Muscle of leg (tissue), 16 donors: ENCODE measurements at places on chromosomes 3 and 15. TPM values are rescaled to one million over a fixed set of nuclear protein-coding genes. Genes with fewer than 3 reads are reported as not detected.

GRCh38 chr3:112644453-112644852, 3.5 kb upstream of the CCDC80 start:
- H3K27ac ChIP-seq: no peak overlapping the region
- H3K4me1 ChIP-seq: peaks cover 25% of the 10 kb centered on the region
- H3K36me3 ChIP-seq: no peaks in the 10 kb centered on the region
- no peaks in the 10 kb centered on the region for H3K27me3 ChIP-seq

DNA sequence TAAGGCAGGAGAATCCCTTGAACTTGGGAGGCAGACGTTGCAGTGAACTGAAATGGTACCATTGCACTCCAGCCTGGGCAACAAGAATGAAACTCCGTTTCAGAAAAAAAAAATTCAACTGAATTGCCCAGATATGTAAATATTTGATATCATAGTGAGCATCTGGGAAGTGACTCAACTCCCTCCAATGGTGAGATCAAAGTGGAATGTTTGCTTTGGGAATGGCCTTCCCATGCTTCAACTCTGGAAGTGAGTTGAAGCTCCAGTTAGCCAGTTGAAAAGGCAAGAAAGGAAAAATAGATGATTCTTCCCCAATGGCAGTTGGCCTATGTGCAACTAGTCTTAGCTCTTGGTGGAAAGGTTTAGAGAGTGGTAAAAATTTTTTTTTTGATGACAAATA, 131.6 kb upstream of the CMC1 start:
- no peaks in the 10 kb centered on the region for H3K27me3 ChIP-seq
- H3K36me3 ChIP-seq: no peaks in the 10 kb centered on the region
- DNase-seq: no peak
- no peaks in the 10 kb centered on the region for H3K4me1 ChIP-seq
- H3K27ac ChIP-seq: no peak overlapping the region
- no peak overlapping the region for H3K4me3 ChIP-seq

GRCh38 chr15:78828920-78829319, 17.7 kb upstream of the ADAMTS7 start:
- no peaks in the 10 kb centered on the region for H3K36me3 ChIP-seq
- H3K4me3 ChIP-seq: no peak overlapping the region
- peaks cover 7% of the 10 kb centered on the region for H3K4me1 ChIP-seq
- DNase-seq: no peak
- H3K27me3 ChIP-seq: peaks cover 11% of the 10 kb centered on the region
- no peak overlapping the region for H3K27ac ChIP-seq

The ITIH1 gene
- 0.22 TPM for total RNA-seq

- DNase-seq: no peak
- no peak overlapping the region for H3K27ac ChIP-seq
- H3K27me3 ChIP-seq: peaks cover 77% of the 10 kb centered on the region
Measured at GRCh38 chr15:45116482-45117307, 2.6 kb downstream of the DUOXA2 start.

- H3K4me3 ChIP-seq: no peak overlapping the region
- no peaks in the 10 kb centered on the region for H3K4me1 ChIP-seq
- DNase-seq: no peak
Measured at GRCh38 chr15:64530918-64531317, 70.5 kb downstream of the ZNF609 start.

DNA sequence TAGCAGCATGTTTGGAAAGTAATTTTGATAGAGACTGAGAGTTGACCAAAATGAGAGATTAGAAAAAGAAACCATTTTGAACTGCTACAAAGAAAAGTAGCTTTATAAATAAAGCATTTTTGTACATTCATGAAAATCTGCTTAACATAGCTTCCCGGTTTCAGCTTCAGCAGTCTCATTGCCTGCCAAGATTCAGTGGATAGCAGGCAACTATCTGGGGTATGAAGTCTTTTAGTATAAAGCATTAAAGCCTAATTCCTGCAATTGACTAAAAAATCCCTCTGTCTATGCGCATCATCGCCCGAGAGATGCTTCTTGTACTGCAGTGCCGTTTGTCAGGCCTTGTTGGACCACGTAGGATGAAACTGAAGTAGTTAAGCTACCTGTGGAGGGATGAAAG, 588.4 kb downstream of the NAALADL2 start:
- peak overlapping the region; percentile 43 for H3K27ac ChIP-seq
- DNase-seq: peak; percentile 78
- H3K4me1 ChIP-seq: no peaks in the 10 kb centered on the region
- no peaks in the 10 kb centered on the region for H3K36me3 ChIP-seq
- no peaks in the 10 kb centered on the region for H3K27me3 ChIP-seq
- H3K4me3 ChIP-seq: no peak overlapping the region

The CDAN1 gene
- total RNA-seq: 16.7 TPM

The KCTD6 gene
- 10.3 TPM for total RNA-seq

GRCh38 chr15:40787344-40787841, 17.6 kb downstream of the C15orf62 start:
- H3K4me3 ChIP-seq: no peak overlapping the region
- no peaks in the 10 kb centered on the region for H3K27me3 ChIP-seq
- no peak overlapping the region for H3K27ac ChIP-seq
- peaks cover 12% of the 10 kb centered on the region for H3K36me3 ChIP-seq

DNA sequence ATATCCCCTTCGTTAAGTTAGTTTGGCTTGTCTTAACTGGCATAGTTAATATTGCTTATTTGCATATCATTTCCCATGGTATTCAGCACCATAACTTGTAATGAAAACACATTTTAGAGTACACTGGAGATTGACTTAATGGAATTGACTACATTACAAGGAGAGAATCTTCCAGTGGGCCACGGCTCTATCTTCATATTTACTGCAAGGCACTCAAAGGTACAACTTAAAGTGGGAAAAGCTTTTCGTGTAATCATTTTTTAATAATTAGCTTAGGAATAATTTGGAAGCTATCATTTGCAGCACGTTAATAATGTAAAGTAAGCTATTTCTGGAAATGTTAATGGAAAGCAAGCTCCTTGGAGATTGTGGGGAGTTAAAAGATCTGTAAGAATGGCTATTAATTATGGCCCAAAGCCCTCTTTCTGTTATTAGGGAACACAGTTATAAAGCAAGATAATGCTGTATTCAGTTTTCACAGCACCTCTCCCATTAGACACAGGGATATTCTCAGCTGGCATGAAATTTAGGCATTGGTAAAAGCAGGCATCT, 551.5 kb upstream of the RGMA start:
- H3K36me3 ChIP-seq: no peaks in the 10 kb centered on the region
- peaks cover 9% of the 10 kb centered on the region for H3K4me1 ChIP-seq
- no peaks in the 10 kb centered on the region for H3K27me3 ChIP-seq
- H3K27ac ChIP-seq: no peak overlapping the region
- H3K4me3 ChIP-seq: no peak overlapping the region

GRCh38 chr3:62672270-62672987, 202.8 kb downstream of the CADPS start:
- no peaks in the 10 kb centered on the region for H3K36me3 ChIP-seq
- H3K27ac ChIP-seq: no peak overlapping the region
- no peaks in the 10 kb centered on the region for H3K4me1 ChIP-seq
- DNase-seq: no peak

DNA sequence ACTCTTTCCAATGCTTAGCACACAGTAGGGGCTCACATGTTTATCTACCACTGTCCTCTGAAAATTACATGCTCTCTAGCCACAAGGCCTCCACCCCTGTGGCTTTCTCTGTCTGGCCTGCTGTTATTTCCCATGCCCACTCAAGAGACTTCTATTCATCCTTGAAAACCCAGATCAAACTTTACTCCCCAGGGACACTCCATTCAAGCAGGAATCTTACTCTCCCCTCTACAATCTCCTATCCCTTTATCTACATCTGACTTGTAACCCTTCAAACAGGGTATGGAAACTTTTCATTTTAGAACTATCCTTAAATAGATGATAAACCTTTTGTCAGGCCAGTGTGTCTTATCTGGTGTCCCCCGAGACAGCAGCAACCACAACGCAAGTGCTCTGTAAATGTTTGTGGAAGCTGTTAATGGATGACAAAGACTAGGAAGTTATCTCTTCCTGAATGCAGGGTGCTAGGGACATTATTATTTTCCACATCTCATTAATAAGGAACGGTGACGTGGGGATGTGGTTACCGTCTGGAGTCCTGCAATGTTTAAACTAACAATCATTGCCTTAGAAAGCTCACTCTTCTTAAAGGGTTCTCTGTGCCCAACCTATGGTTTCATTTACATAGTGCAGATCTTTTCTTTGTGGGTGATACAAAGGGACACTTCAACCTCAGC, 322.3 kb downstream of the ARRDC4 start:
- DNase-seq: no peak
- H3K27ac ChIP-seq: no peak overlapping the region
- no peaks in the 10 kb centered on the region for H3K36me3 ChIP-seq
- H3K4me1 ChIP-seq: no peaks in the 10 kb centered on the region

- no peak overlapping the region for H3K27ac ChIP-seq
- H3K4me3 ChIP-seq: no peak overlapping the region
- H3K36me3 ChIP-seq: no peaks in the 10 kb centered on the region
- no peaks in the 10 kb centered on the region for H3K4me1 ChIP-seq
- DNase-seq: peak; percentile 57
Measured at GRCh38 chr3:115494826-115495225, 128.5 kb upstream of the GAP43 start.

DNA sequence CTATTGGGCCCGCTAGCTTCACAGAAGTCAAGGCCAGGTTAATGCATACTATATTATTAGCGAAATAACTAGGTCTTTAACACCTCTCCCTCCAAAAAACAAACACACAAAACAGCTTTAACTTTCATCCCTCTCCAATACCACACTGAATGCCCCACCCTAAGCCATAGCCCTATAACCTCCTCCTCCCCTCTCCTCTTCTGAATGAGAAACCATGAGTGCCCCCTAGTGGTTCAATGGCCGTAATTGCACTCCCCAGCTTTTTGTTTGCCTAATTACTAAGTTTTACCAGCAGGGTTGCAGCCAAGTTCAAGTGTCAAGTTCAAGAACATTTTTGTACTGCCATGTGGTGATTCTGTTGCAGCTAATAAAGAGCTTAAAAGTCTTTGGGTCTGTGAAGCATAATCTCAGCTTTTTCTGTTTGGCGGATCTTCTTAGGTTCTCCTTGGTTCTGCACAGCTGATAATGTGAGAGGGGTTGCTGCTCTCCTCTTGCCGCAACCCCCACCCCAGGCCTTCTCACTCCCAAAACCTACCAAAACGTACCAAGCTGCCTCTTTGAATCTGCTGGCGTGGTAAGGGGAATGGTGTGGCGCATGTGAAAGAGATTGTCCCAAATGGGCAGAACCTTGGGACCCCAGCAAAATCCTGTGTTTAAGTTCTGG, 57.9 kb downstream of the RPL22L1 start:
- no peak overlapping the region for H3K4me3 ChIP-seq
- peak; percentile 64 for DNase-seq
- no peaks in the 10 kb centered on the region for H3K36me3 ChIP-seq
- H3K27ac ChIP-seq: no peak overlapping the region
- H3K27me3 ChIP-seq: peaks cover 2% of the 10 kb centered on the region

The FMN1 gene
- total RNA-seq: 1.6 TPM

The CILP gene
- 32.5 TPM for total RNA-seq

DNA sequence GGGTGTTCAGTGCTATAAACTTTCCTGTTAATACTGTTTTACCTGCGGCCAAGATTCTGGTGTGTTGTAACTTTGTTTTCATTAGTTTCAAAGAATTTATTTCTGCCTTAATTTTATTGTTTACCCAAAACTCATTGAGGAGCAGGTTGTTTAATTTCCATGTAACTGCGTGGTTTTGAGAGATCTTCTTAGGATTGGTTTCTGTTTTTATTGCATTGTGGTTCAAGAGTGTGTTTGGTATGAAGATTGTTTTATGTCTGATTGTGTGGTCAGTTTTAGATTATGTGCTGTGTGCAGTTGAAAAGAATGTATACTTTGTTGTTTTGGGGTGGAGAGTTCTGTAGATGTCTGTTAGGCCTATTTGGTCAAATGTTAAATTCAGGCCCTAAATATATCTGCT, 133.5 kb upstream of the GALNT15 start:
- DNase-seq: no peak
- H3K36me3 ChIP-seq: no peaks in the 10 kb centered on the region
- no peaks in the 10 kb centered on the region for H3K27me3 ChIP-seq
- H3K4me1 ChIP-seq: no peaks in the 10 kb centered on the region
- no peak overlapping the region for H3K4me3 ChIP-seq

DNA sequence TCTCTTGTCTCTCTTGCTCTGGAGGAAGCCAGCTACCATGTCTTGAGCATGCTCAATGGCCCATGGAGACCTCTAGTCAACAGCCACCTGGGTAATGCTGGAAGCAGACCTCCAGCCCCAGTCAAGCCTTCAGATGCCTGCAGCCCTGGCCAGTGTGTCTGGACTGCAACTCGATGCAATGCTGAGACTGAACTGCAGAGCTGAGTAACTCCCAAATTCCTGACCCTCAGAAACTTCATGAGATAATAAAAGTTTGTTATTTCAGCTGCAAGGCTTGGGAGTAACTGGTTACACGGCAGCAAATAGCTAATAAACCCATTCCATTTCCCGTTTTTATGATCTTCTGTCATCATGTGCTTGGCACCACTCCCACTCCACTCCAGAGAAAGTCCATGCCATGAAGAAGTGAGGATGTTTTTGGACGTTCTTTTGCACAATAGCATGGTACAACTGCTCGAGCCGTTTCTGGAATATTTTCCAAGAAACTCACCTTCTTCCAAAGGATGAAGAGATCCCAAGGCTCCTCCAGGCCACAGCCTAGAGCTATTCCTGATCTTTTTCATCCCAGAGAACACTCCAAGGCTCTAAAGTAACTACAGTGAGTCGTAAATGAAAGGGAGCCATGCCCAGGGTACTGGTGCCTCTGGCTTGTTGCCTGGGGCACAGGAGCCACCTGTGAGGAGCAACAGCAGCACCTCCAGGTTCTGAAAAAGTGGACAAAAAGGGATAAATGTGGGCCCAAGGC, 72.0 kb upstream of the KLF13 start:
- H3K27ac ChIP-seq: no peak overlapping the region
- H3K4me1 ChIP-seq: peaks cover 3% of the 10 kb centered on the region
- DNase-seq: peak; percentile 41
- H3K36me3 ChIP-seq: no peaks in the 10 kb centered on the region
- H3K4me3 ChIP-seq: no peak overlapping the region

DNA sequence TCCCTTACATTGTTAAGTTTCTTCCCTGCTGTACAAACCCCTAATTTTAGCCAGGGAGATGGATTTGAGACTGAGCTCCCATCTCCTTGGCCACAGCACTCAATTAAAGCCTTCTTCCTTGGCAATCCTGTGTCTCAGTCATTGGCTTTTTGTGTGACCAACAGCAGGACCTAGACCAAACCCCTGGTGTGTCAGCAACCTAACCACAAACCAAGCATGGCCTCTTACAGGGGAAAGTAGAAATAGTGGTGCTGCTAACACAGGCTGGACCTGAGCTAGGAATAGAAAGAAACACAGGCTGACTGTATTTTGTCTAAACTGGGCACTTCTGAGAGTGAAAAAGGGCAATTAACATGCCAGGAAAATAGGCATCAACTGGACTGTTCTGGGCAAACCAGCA, 37.9 kb downstream of the PPCDC start:
- no peak for DNase-seq
- peaks cover 24% of the 10 kb centered on the region for H3K4me1 ChIP-seq
- H3K27me3 ChIP-seq: no peaks in the 10 kb centered on the region
- H3K27ac ChIP-seq: no peak overlapping the region
- H3K36me3 ChIP-seq: peaks cover 2% of the 10 kb centered on the region
- H3K4me3 ChIP-seq: no peak overlapping the region
